Stimulated activated naive B cell treated with anti-CD40 and anti-IgM and Interleukin-4, amounts not matched to agents 10 μg/mL and 1 μg/mL and 100 μg/mL, for 72 hours (primary cell): ENCODE measurements at places on chromosomes 7 and 10.

DNA sequence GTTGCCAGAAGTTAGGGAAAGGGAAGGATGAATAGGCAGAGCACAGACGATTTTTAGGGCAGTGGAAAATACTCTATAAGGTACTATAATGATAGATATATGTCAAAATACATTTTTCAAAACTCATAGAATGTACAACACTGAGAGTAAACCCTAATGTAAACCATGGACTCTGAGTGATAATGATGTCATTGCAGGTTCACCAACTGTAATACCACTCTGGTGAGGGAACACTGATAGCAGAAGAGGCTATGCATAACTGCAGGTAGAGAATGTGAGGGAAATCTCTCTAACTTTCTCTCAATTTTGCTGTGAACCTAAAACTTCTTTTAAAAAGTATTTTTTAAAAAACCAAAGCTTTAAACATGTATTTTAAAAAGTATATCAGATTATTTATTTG lies 22.1 kb downstream of the POT1 start:
- DNase-seq, result no peak

DNA sequence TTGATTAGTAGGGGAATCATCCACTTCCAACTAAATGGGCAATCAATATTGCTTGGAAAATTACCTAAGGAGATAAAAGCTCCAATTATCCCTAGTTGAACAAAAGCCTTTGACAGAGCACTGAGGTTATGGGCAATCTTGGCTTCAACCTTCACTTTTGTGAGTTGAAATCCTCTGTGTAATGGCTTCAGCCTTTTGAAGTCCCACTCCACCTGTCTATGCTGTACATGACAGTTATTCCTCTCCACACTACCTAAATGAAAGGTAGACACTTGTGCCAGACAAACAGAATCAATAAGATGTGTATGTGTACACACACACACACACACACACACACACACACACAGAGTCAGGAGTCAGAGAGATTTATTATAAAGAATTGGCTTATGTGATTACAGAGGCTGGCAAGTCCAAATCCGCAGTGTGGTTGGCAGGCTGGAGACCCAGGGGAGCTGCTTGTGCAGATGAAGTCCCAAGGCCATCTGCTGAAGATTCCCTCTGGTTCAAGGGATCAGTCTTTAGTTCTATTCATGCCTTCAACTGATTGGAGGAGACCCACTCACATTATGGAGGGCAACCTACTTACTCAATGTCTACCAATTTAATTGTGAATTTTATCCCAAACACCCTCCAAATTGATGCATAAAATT lies 164.8 kb upstream of the CDC14C start:
- no peak for DNase-seq

DNA sequence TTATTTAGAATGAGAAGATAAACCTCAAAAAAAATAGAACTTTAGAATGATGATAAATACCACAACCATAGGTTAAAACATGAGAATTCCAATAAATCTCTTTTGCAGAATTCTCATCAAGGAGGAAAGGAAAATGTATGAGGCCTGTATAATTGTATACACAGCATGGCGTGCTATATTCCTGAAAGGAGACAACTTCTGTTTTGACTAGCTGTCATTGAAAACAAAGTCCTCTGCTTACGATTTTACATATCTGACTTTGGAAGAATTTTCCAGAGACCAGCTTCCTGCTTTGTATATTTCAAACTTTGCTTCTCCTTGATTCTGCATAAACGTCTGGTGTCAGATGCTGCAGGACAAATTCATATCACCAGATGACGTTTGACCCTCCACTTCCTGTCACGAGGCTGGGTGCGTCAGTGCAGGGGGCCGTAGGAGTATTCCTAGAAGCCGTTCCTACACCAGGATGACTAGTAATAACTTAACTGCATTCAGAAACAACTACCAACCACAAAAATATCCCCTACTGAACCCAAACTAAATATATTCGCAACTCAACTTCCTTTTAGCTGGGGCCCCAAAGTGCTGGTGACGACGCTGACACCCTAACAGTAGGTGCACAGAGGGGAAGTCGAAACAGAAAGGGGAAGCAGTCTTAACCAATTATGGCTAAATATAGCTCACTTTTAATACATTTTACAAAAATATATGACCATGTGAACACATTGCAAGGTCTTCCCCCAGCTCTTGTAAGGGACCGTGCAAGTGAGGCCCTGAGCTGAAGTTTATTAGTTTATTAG lies 178.6 kb upstream of the INHBA start:
- peak; percentile 91 for DNase-seq

DNA sequence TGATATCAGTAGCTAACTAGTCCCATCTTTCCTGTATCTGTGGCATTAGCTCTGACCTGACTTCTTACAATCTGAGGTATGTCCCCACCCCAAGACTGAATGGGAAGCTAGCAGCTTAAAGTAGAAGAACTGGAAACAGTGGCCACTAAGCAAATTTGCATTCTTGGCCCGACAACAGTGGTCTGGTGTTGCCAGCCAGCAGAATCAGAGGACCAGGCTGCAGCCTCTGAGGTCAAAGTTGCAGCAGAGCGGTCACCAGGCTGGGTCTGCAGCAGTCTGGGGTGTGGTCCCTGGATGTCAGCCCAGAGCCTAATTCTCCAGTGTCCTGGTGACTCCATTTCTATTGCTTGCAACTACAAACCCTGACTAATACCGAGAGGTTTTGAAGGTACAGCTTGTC lies 26.3 kb downstream of the FAM107B start:
- DNase-seq, result no peak

GRCh38 chr7:148173369-148173768 lies 417.2 kb upstream of the C7orf33 start:
- DNase-seq, result no peak

- no peak for DNase-seq
Observed at GRCh38 chr7:14395860-14396259, 406.4 kb upstream of the ETV1 start.

- DNase-seq, result no peak
Observed at GRCh38 chr10:3452173-3452626, 279.6 kb upstream of the PITRM1 start.

- no peak for DNase-seq
Observed at GRCh38 chr7:107505997-107506673, 36.3 kb downstream of the GPR22 start.

GRCh38 chr7:151017953-151018420 lies 6.3 kb downstream of the ATG9B start:
- peak; percentile 43 for DNase-seq

GRCh38 chr7:129110258-129110981 lies 34.1 kb upstream of the TSPAN33 start:
- no peak for DNase-seq
